ENCODE measurements at places on chromosomes 4 and X.

GRCh38 chr4:138263247-138263816 lies 21.2 kb upstream of the SLC7A11 start:
- peak; percentile 27 for DNase-seq

DNA sequence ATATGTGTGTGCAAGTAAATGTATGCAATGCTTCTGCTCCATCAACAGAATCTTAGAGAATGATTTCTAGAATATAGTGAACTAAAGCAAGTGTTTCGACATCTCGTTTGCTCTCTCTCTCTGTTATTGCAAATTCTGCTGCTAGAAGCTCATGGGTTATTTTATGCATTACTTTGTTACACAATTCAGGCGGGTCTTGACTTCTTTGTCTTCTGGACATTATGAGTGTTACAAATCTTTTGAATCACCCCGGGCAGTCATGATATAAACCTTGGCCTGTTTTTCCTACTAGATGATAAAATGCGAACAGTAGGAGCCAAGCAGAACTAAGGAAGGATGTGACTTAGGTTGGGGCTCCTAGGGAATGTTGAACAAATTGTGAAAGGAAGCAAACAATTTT lies 166.4 kb upstream of the SFRP2 start:
- no peak for DNase-seq

GRCh38 chr4:137299281-137299680 lies 233.0 kb downstream of the PCDH18 start:
- no peak for DNase-seq

- DNase-seq = peak; percentile 23
Observed at GRCh38 chr4:75547647-75548387, 8.0 kb upstream of the ODAPH start.

DNA sequence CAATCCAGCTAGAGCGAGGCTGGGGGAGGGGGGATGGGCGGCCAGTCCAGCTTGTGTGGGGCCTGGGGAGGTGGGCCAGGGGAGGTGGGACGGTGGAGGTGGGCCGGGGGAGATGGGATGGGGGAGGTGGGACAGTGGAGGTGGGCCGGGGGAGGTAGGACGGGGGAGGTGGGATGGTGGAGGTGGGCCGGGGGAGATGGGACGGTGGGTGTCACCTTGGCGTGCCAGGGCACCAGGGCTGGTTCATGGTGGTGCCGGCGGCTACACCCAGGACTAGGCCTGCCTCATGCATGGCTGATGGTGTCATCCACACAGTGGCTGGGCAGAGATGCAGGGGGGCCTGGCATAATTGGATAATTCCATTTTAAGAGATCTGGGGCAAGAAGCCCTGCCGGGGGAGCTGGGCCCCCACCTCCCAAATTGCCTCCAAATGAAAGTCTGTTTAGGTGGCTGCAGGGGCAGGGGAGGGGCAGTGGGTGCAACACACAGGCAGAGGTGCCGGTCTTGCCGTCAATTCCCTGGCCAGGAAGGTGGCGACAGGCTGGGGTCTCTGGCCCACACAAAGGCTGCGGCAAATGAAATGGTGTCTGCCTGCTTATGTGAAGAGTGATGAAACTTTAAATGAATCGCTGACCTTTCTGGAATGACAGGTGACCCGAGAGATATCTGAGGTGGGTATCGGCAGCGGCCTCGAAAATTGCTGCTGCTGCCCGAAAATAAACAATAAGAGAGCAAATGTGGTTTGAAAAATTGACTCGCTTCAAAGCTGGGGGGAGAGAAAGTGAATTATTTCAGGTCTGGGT lies 82.1 kb downstream of the FAM53A start:
- no peak for DNase-seq

DNA sequence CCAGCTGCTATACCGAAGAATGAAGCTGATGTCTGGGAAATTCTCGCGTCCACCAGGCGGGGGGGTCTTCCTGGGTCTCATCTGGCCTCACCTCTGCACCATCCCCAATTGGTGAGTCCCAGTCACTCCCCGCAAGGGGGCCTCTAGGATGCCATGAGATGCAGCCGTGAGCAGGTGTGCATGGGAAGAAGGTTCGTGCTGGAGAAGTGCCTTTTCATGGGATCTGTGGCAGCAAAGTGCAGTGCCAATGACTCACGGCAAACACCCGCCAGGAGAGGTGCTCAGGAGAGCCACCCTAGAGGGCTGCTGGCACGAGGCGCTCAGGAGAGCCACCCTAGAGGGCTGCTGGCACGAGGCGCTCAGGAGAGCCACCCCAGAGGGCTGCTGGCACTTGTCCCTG lies 55.1 kb downstream of the CPZ start:
- DNase-seq = no peak

GRCh38 chr4:123127875-123128274 lies 205.5 kb upstream of the NUDT6 start:
- DNase-seq = no peak

- no peak for DNase-seq
Observed at GRCh38 chr4:108359130-108359985, 190.6 kb upstream of the LEF1 start.

DNA sequence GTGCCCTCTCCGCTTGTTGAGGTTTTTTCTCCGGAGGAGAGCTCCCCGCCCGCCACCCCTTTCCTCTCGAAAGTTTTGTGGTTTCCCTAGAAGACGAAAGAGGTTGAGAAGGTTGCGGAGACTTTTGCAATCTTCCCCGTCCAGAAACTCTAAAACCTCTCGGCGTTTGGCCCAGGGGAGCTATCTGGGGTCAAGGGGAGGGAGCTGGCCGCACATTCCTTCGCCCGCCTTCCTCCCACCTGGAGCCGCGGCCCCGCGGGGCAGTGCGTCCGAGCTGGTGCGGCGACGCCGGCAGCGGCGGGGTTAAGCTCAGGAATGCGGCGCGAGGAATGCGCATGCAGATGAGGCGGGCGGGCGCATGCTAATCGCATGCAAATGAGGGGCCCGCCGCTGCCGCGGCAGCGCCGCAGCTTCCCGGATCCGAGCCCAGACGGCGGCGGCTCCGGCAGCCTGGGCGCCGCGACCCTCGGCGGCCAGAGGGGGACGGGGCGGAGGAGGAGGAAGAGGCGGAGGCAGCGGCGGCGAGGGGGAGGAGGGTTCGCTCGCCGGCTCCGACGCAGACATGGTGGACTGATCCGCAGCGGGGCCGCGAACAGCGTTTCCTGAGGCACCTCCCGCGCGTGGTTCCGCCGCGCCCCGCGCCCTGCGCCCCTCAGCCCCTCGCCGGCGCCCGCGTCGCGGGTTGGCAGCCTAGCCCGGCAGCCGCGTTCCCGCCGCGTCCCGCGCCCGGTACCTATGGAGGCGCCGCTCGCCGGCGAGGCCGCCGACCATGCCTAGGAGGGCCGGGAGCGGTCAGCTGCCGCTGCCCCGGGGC lies at the start of gene WWC2:
WWC2 (plus strand) TSS at position 535 of the 814 bp plus-strand sequence; CDS start at position 770, 235 bp downstream.
- peak; percentile 82 for DNase-seq

- no peak for DNase-seq
Observed at GRCh38 chr4:102849579-102850104, 19.1 kb upstream of the CISD2 start.

DNA sequence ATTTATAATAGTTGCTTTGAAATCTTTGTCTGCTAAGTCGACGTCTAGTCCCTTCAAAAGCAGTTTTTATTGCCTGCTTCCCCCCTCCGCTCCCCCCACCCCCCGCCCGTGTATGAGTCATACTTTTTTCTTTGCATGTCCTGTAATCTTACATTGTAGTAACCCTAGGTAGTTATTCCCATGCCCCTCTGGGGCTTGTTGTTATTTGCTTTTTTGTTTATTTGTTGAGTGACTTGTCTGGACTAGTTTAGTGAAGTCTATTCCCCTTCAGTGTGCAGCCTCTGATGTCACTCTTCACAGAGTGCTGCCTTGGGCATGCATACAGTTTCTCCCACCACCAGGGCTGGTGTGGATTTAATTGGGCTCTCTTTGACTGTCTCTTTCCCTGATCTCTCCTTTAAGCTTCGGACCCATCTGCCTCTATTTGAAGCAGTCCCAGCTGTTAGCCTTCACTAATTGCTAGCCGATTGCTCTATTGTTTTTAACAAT lies 86.2 kb downstream of the PPEF1 start:
- DNase-seq = no peak

DNA sequence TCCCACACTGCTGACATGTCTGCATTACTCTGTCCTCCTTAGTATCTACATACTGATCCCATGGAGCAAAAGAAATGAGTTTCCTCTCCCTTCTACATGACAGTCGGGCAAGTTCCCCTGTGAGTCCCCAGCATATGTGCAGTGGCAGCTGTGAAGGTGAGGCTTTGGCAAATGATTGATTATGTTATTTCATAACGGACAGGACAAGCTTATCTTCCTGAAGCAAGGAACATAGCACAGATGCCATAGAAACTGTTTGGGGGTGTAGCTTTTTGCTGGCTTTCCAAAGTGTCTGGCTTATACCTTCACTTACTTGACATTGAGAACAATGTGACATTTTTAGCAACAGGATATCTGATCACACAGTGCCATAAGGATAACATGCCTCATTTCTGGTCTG lies 136.8 kb upstream of the PDLIM3 start:
- DNase-seq = no peak

- DNase-seq = no peak
Observed at GRCh38 chr4:57378766-57379165, 268.6 kb upstream of the IGFBP7 start.

GRCh38 chrX:12770440-12770839 lies 20.8 kb upstream of the PRPS2 start:
- peak; percentile 20 for DNase-seq

- no peak for DNase-seq
Observed at GRCh38 chr4:148737061-148737770, 295.0 kb upstream of the NR3C2 start.

DNA sequence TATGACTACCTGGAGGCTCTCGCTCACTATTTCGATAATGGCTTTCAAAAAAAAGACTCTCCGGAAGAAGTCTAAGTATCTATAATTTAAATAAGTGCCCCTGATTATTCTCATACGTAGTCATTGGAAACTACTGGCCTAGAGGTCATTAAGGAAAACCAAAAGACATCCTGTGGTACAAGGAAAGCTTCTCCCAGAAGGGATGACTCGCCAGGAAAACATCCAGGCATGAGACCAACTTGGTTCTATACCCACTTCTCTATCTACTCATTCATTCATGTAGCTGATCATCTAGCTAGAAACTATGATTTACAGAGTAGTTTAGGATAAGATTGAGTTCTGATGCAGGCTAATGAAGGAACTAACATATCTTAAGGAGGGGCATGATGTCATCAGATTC lies 37.7 kb downstream of the SOX3 start:
- DNase-seq = no peak

- no peak for DNase-seq
Observed at GRCh38 chr4:164526933-164527583, 226.9 kb upstream of the SMIM31 start.

DNA sequence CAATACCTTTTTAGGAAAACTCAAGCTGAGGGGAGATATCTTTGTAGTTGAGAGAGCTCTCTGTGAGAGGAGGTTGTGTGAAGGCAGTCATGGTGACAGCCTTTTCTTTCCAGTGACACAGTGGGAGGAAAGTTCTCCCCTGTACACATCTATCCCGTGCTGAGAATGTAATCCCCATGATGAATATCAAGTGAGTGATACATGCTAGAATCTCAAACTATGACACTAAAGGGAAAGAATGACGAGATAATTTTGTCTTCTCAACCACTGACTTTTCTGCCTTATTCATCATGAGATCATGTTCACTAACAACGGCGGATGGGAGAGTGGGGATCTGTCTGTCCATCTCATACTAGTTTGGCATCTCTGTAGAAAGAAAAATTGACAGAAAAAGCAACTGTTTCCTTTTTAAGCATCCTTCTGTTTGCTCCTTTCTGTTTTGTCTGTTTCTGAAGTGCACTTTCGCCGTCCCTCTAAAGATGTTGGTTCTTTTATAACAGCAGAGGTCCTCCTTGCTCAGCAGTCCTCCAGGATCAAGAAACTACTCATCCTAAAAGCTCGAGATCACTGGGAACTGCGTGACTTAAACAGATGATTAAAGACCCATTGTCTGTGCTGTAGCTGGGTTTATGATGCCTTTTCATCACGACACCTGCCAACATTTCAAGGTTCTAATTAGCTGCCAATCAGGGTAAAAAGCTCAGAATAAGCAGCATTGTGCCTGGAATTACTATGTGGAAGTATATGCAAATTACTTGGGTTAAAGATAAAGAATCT lies 137.6 kb downstream of the DCK start:
- peak; percentile 57 for DNase-seq

- no peak for DNase-seq
Observed at GRCh38 chrX:129736491-129736890, 2.3 kb upstream of the XPNPEP2 start.

DNA sequence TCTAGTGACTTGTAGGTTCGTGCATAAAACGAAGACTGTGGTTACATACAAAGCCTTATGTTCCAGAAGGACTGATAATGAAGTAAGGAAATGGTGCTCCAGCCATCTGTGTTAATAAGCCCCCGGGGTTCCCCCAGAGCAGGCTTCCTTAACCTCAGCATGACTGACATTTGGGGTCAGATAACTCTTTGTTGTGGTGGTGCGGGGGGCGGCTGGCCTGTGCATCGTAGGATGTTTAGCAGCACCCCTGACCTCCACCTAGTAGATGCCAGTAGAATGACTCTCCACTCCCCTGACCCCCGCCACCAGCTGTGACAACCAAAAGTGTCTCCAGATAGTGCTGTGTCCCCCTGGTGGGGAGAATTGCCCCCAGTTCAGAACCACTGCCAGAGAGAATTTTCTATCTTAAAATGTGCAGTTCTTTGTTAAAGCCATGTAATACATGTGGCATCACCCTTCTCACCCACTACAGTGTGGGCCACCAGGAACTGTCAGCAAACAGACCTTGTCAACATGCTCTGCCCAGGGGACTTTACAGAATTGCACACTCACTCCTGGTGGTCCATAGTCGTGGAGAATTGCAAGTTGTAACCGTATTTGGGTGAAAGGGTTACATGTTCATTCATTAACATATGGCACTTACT lies 7.5 kb downstream of the SH3KBP1 start:
- no peak for DNase-seq

DNA sequence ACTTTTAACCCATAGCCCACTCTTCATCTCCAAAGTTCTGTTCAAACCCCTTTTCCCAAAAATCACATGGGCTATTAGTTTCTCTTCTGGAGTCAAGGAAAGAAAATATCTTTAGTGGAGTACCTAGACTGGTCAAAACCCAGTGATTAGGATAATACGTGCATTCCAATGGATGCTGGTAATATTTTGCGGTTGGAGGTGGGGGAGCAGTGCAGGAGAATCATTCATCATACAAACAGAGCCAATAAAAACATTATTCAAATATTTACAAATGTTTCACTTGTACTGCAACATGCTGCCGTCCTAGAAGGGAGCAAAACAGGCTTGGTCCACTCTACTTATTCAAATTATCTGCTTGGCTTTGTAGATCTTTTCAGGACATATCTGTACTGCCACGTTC lies 57.2 kb upstream of the RAB9B start:
- DNase-seq = no peak

DNA sequence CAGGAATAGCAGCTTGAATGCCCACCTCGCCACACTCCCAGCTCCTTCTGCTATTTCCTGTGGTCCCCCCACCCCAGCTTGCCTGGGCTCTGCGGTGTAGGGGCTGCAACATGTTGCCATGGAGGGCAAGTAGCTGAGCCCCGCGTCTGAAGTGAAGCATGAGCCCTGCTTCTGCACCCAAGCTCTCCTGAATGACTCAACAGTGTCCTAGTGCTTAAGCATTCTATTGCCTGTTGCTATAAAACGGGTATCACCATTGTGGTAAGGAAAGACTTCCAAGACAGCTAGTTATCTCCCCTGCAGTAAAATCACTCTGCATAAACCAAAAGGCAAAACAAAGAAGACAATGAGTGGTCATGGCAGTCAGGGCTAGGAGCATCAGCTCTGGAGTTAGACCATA lies 31.4 kb upstream of the SPATA4 start:
- no peak for DNase-seq

Data from Ammon's horn (tissue), 1 donor.